Stimulated activated CD8-positive, alpha-beta memory T cell treated with anti-CD3 and anti-CD28 coated beads, Interleukin-15, amount 100 ng/mL, for 24 hours (primary cell): ENCODE measurements at places on chromosomes 7 and 10.

GRCh38 chr7:64886956-64887545, 16.0 kb upstream of the ZNF273 start:
- no peak for DNase-seq

GRCh38 chr10:44675387-44675874, 235.7 kb upstream of the TMEM72 start:
- DNase-seq, result no peak

DNA sequence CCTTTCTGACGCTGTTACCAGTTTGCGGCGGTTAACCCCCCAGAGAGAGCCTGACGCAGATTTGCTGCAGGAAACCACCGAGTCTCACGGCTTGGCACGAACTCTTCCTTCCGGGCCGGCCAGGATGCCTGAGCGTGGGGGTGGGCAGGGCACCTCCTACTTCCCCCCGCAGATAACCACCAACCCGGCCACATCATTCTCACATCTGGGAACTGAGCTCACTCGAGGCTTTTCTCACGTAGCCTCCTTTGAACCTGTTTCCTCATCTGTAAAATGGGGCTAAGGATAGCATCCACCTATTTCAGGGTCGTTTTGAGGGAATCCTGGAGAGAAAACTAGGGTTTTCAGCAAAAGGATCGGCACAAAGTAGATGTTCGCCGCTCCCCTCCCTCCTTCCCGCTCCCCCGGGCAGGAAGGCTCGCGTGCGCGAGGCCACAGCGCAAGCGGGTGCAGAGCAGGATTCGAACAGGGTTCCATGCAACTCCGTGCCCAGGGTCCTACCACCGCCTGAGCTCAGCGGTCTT, 23.6 kb downstream of the DDIT4 start:
- DNase-seq, result peak; percentile 71

DNA sequence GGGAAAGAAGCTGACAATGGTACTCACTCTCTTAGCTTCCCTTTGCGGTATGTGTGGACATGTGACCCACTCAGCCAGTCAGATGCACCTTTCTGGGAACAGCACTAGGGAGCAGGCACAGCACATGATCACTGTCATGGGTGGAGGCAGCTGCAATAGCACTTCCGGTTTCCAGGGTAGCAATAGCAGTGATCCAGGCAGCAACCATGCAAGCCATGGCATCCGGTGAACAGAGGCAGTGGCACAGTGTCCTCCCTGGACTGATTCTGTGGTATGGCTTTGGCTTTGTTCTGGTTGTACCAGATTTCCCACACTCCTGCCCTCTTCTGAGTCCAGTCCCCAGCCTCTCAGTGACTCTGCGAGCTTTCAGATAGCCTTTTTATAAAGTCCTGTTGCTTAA, 86.8 kb upstream of the NAMPT start:
- no peak for DNase-seq

- no peak for DNase-seq
Measured at GRCh38 chr7:28068811-28069216, 111.8 kb downstream of the JAZF1 start.

DNA sequence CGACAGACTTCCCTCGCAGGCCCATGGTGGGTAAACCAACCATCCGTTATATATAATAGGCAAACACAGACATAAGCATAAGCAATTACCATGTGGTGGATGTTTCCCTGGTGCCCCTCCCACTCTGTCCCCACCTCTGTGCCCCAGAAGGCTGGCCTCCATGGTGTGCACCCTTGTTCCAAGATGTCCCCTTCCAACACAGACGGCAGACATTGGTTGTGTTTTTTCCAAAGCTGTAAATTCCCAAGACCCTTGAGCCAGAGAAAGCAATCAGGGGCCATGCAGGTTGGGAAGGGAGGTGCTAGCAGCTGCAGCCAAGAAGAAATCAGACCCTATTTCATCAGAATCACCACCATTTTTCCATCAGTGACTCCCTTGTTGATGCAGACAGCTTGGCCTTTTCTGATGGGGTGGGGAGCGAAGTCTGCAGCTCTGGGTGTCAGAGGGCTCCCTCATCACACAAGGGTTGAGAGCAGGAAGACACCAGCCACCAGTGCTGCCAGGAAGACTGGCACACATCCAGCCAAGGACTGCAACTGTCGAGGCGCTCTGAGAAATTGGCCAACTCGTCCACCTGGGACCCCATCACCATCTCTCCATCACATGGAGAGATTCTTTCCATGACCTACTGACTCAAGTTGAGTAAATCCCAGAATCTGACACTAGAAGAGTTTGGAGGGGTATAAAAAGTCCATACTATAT, 86.8 kb upstream of the CHST15 start:
- no peak for DNase-seq

DNA sequence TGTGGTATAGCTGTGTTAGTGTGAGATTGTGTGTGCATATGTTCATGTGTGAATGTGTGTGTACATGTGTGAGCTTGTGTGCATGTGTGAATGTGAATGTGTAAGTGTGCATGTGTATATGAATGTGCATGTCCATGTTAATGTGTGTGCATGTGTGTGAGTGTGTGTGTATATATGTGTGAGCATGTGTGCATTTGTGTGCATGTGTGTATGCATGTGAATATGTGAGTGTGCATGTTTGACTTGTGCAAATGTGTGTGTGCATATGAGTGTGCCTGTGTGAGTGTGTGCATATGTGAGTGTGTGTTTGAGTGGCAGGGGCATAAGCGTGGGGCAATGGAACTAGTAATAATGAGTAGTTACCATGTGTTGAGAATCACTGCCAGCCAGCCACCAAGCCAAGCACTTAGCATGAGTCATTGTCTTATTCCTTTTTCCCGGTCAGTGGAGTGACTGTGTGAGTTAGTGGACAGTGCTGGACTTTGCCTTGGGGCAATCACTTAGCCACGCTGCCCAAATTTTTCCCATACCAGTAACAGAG, 46.3 kb upstream of the SHH start:
- DNase-seq, result no peak

DNA sequence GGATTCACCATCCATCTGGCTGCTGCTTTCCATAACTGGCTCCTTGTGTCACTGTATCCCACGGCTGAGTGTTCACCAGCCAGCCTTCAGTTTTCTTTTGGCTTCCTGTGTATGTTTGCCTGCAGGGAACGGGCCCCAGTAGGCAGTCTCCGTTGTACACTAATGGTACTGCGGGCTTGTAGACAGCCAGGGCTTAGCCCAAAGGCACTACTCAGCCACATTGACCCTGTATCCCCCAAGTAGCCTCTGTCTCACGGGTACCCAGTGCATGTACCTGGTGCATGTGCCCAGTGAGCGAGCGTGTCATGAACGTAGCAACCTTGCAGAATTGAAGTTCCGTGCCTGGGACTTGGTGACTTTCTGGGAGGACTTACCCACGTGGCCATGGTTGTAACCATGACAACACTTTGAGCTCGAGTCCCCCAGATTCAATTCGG, 6.1 kb downstream of the PFKFB3 start:
- DNase-seq, result no peak

GRCh38 chr7:538764-539685, 19.4 kb upstream of the PDGFA start:
- no peak for DNase-seq
